ENCODE measurements at places on chromosomes 7 and 10.

GRCh38 chr10:132477398-132478340, 59.9 kb upstream of the INPP5A start:
- DNase-seq: no peak

DNA sequence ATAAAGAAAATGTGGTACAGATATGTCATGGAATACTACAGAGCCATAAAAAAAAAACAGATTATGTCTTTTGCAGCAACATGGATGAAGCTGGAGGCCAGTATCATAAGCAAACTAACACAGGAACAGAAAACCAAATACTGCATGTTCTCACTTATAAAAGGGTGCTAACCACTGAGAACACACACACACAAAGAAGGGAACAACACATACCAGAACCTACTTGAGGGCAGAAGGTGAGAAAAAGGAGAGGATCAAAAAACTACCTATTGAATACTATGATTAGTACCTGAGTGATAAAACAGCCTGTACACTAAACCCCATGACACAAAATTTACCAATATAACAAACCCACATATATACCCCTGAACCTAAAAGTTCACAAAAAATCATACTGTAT, 144.6 kb downstream of the TPK1 start:
- DNase-seq: no peak

GRCh38 chr10:122124808-122125207, 135.8 kb downstream of the TACC2 start:
- no peak for DNase-seq

GRCh38 chr10:100303724-100304319, 17.3 kb upstream of the BLOC1S2 start:
- no peak for DNase-seq

DNA sequence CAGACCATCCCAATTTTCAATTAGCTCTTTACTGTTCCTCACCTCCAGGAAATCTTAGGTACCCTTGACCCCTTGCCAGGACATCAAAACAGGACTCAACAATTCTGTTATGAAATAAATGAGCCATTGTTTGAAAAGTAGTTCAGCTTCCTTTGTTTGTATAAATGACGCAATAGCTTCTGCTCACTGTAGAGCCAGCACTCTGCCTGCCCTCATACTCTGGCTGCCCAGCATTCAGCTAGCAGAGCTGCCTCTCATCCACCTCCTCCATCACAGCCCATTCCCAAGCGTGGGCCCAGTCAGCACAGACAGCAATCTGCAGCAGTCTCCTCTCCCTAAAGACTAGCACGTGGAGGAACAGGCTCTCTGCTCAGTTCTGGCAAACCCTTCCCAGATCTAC, 478.6 kb downstream of the GRID1 start:
- no peak for DNase-seq

DNA sequence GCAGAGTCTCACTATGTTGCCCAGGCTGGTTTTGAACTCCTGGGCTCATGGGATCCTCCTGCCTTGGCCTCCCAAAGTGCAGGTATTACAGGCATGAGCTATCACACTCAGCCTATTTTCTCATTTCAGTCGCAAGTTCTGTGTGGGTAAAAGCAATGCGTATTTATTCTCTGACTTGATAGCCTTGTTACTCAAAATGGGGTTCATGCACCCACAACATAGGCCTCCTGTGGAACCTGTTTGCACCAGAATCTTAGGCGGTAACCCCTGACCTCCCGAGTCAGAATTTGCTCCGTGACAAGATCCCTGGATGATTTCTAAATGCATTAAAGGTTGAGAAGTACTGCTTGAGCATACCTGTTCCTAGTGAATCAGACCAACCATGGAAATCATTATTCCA, 7.3 kb downstream of the IL2RA start:
- DNase-seq: no peak

DNA sequence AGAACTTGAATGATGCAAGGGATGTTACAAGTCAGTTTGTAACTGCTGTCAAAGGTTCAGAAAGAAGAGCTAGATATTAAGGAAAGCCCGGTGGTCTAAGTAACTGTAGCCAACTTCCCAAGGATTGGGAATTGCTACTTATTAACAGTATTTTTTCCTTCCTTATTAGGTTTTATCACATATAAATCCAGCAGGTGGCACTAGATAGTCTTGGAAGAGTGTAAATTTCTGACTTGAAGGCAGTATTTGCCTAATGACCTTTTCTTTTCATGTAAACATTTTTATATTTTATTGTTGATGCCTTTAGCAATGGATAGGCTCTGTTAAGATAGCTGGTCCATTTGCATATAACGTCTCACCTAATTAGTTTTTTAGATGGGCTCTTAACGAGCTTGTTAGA, 51.2 kb downstream of the ANLN start:
- peak; percentile 18 for DNase-seq

All from epithelial cell of proximal tubule (primary cell).